Dermis microvascular lymphatic vessel endothelial cell (primary cell): ENCODE measurements at places on chromosomes 7 and 10. TPM values are rescaled to one million over a fixed set of nuclear protein-coding genes. Genes with fewer than 3 reads are reported as not detected.

The DCLRE1C gene
- 5.4 and 6.7 TPM in 2 replicates for total RNA-seq

The LEP gene
- total RNA-seq: not detected in 2 replicates

The GDF10 gene
- not detected in 2 replicates for total RNA-seq

The PRKRIP1 gene
- total RNA-seq: 8.0 and 10.6 TPM in 2 replicates

The PRKAR2B gene
- total RNA-seq: 12.0 and 19.9 TPM in 2 replicates

The IMMP2L gene
- 6.0 and 7.2 TPM in 2 replicates for total RNA-seq
